ENCODE measurements at places on chromosomes 3 and 15.

- H3K4me1 ChIP-seq: peaks cover 43% of the 10 kb centered on the region
- H3K36me3 ChIP-seq: peaks cover 3% of the 10 kb centered on the region
- H3K27me3 ChIP-seq: no peaks in the 10 kb centered on the region
- peak overlapping the region; percentile 86 for H3K4me3 ChIP-seq
- H3K27ac ChIP-seq: peak overlapping the region; percentile 91
Measured at GRCh38 chr3:12483872-12484197, 445 bp upstream of the TSEN2 start.

GRCh38 chr3:30676424-30677346 lies 70.3 kb downstream of the TGFBR2 start:
- H3K4me3 ChIP-seq: no peak overlapping the region
- no peaks in the 10 kb centered on the region for H3K27me3 ChIP-seq
- peak overlapping the region; percentile 11 for H3K27ac ChIP-seq
- DNase-seq: no peak
- H3K4me1 ChIP-seq: peaks cover 77% of the 10 kb centered on the region

GRCh38 chr3:181790561-181790960 lies 78.8 kb downstream of the SOX2 start:
- H3K36me3 ChIP-seq: no peaks in the 10 kb centered on the region
- H3K4me1 ChIP-seq: no peaks in the 10 kb centered on the region
- H3K27ac ChIP-seq: no peak overlapping the region
- DNase-seq: no peak
- no peaks in the 10 kb centered on the region for H3K27me3 ChIP-seq

DNA sequence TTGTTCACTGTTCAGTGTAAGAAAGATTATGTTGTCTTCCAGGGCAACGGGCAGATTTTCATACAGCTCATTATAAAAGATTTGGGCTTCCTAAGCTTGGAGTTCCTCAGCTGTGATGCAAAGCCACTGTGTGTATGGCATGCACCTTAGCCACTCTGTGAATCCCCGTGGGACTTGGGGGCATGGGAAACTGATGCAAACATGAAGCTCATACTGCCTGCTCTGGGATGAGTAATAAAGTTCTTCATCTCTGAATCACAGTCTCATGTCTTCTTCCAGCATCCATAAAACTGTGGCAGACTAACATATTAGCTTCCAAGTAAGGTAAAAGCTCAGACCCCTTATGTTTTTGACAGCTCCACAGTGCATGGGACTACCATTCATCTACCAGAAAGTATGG lies 154.3 kb upstream of the RORA start:
- no peaks in the 10 kb centered on the region for H3K36me3 ChIP-seq
- peaks cover 2% of the 10 kb centered on the region for H3K27me3 ChIP-seq
- H3K4me1 ChIP-seq: no peaks in the 10 kb centered on the region
- no peak overlapping the region for H3K27ac ChIP-seq

- H3K4me3 ChIP-seq: no peak overlapping the region
- H3K4me1 ChIP-seq: no peaks in the 10 kb centered on the region
- peaks cover 16% of the 10 kb centered on the region for H3K36me3 ChIP-seq
- no peak for DNase-seq
- H3K27ac ChIP-seq: no peak overlapping the region
- peaks cover 47% of the 10 kb centered on the region for H3K27me3 ChIP-seq
Measured at GRCh38 chr15:60057554-60057953, 53.4 kb downstream of the FOXB1 start.

- no peaks in the 10 kb centered on the region for H3K4me1 ChIP-seq
- no peaks in the 10 kb centered on the region for H3K27me3 ChIP-seq
- no peak overlapping the region for H3K27ac ChIP-seq
- H3K36me3 ChIP-seq: no peaks in the 10 kb centered on the region
- no peak overlapping the region for H3K4me3 ChIP-seq
Measured at GRCh38 chr3:178676942-178677790, 140.9 kb downstream of the KCNMB2 start.

GRCh38 chr3:181288145-181288544 lies 298.6 kb upstream of the DNAJC19 start:
- DNase-seq: no peak
- H3K36me3 ChIP-seq: no peaks in the 10 kb centered on the region

DNA sequence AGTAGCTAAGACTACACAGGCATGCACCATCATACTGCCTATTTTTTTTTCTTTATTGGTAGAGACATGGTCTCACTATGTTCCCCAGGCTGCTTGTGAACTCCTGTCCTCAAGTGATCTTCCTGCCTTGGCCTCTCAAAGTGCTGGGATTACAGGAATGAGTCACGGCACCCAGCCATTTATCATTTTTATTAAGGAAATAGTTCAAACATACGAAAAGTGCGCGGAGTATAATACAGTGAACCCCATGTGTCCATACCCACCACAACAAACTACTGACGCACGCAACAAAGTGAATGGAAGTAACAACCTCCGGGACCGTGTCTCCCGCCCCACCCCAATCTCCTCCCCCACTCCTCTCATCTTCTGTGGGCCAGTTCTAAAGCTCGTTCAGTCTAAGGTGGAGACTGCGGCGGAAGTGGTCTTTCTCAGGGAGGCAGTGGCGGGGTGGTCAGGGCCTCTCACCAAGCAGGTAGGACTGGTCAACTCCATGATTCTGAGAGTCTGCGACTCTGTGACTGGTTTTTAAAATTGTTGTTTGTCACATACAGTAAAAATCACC lies 42.1 kb downstream of the DNAJB8 start:
- no peak overlapping the region for H3K27ac ChIP-seq
- DNase-seq: no peak
- H3K27me3 ChIP-seq: peaks cover 5% of the 10 kb centered on the region
- no peaks in the 10 kb centered on the region for H3K36me3 ChIP-seq

GRCh38 chr3:185519021-185519420 lies 20.2 kb upstream of the TMEM41A start:
- H3K27me3 ChIP-seq: peaks cover 19% of the 10 kb centered on the region
- H3K4me3 ChIP-seq: no peak overlapping the region
- H3K27ac ChIP-seq: no peak overlapping the region
- no peak for DNase-seq
- no peaks in the 10 kb centered on the region for H3K4me1 ChIP-seq

DNA sequence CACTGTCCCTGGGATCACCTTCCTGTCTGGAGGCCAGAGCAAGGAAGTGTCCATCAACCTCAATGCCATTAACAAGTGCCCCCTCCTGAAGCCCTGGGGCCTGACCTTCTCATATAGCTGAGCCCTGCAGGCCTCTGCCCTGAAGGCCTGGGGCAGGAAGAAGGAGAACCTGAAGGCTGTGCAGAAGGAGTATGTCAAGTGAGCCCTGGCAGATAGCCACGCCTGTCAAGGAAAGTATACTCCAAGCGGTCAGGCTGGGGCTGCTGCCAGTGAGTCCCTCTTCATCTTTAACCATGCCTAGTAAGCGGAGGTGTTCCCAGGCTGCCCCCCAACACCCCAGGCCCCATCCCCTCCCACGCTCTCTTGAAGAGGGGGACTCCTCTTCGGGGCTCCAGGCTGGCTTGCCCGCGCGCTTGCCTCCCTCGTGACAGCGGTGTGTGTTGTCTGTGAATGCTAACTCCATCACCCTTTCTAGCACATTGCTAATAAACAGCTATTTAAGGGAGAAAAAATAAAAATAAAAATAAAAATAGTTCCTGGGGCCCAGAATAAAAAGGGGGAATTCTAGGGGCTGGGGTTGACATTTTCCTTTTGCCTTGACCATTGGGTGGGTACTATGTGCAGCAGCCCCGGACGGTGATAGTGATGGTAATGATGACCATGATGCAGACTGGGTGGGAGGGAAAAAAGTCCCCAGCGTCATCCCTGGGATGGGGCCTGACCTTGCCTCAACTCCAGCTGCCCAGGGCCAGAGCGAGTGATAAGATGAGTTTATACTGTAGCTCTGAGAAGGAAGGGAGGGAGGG lies 3.3 kb upstream of the ALAS1 start:
- H3K4me1 ChIP-seq: peaks cover 32% of the 10 kb centered on the region
- H3K27ac ChIP-seq: no peak overlapping the region
- H3K36me3 ChIP-seq: peaks cover 15% of the 10 kb centered on the region
- H3K4me3 ChIP-seq: no peak overlapping the region

- peak overlapping the region; percentile 3 for H3K27ac ChIP-seq
- peaks cover 10% of the 10 kb centered on the region for H3K27me3 ChIP-seq
- H3K36me3 ChIP-seq: peaks cover 60% of the 10 kb centered on the region
Measured at GRCh38 chr3:46374755-46375154, 4.0 kb downstream of the CCR5 start.

GRCh38 chr3:152301745-152302181 lies 33.0 kb downstream of the MBNL1 start:
- peaks cover 55% of the 10 kb centered on the region for H3K36me3 ChIP-seq
- peak overlapping the region; percentile 28 for H3K4me3 ChIP-seq
- H3K27ac ChIP-seq: peak overlapping the region; percentile 67
- peaks cover 75% of the 10 kb centered on the region for H3K4me1 ChIP-seq
- no peaks in the 10 kb centered on the region for H3K27me3 ChIP-seq

GRCh38 chr15:96345560-96346399 lies 15.3 kb downstream of the NR2F2 start:
- H3K27ac ChIP-seq: no peak overlapping the region
- DNase-seq: no peak
- H3K4me3 ChIP-seq: no peak overlapping the region

GRCh38 chr3:195111319-195111705 lies 159.6 kb downstream of the XXYLT1 start:
- no peaks in the 10 kb centered on the region for H3K27me3 ChIP-seq
- H3K4me3 ChIP-seq: no peak overlapping the region
- DNase-seq: no peak
- peaks cover 1% of the 10 kb centered on the region for H3K4me1 ChIP-seq
- no peaks in the 10 kb centered on the region for H3K36me3 ChIP-seq
- H3K27ac ChIP-seq: no peak overlapping the region

- H3K36me3 ChIP-seq: peaks cover 14% of the 10 kb centered on the region
- peak; percentile 89 for DNase-seq
- H3K27me3 ChIP-seq: peaks cover 16% of the 10 kb centered on the region
- peak within 1 kb of the TSS; percentile 80 for H3K27ac ChIP-seq
- H3K4me1 ChIP-seq: peaks cover 36% of the 10 kb centered on the region
Measured at GRCh38 chr3:149129326-149130205, at the start of gene HPS3. HPS3 (plus strand) TSS chr3:149129638; CDS start chr3:149129724, 86 bp downstream.

DNA sequence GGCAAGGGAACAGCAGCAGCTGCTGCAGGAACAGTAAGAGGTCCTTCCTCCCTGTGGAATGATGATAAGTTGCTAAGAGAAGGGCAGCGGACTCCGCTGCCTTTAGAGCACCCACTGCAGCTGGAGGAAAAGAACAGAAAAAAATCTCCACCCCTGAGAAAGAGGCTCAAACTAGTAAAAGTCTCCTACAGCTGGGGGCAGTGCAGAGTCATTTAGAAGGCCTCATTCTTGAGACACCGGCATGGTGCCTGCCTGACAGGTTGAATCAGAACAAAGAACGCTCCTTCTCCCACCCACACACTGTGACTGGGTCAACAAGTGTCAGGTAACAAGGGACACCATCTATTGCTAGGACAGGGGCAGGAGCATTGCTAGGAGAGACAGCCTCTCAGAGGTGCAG lies 188.4 kb downstream of the ABHD5 start:
- H3K27me3 ChIP-seq: peaks cover under 1% of the 10 kb centered on the region
- peak; percentile 11 for DNase-seq
- H3K4me3 ChIP-seq: no peak overlapping the region
- no peaks in the 10 kb centered on the region for H3K36me3 ChIP-seq
- no peaks in the 10 kb centered on the region for H3K4me1 ChIP-seq

- no peak overlapping the region for H3K27ac ChIP-seq
- DNase-seq: no peak
- H3K4me1 ChIP-seq: no peaks in the 10 kb centered on the region
- H3K4me3 ChIP-seq: no peak overlapping the region
- no peaks in the 10 kb centered on the region for H3K36me3 ChIP-seq
Measured at GRCh38 chr3:173891272-173892100, 493.9 kb downstream of the NLGN1 start.

DNA sequence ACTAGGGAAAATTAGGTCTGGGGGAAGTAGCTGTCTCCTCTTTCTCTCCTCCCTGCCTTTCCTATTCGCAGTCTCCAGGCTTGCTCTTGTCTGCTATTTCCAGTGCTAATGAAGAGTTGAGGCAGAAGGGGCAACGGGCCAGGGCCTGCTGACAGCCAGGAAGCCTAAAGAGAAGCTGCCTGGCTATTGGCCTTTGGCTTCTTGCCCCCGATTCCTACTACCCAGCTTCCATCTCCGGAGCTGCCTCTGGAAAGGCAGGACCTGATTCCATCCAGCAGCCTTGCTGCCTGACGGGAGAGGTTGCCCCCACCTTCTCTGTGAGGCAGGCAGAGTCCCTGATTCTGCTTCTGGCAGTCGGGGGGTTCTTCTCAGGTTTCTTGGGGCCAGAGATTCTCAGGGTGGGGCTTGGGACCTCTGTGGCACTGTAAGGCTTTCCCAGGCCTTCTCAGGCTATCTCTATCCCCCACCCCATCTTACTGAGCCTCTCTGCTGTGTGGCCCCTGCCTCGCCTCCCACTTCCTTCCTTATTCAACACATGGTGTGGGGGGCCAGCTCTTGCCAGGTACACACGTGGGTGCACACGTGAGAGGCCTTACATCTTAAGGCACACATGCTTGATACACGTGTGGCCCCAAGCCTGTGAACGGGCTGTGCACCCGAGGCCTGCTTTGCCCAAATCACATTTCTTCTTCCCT lies 18.2 kb upstream of the JMJD7 start:
- H3K4me3 ChIP-seq: no peak overlapping the region
- H3K27ac ChIP-seq: no peak overlapping the region
- H3K27me3 ChIP-seq: no peaks in the 10 kb centered on the region
- DNase-seq: no peak
- peaks cover 4% of the 10 kb centered on the region for H3K36me3 ChIP-seq
- peaks cover 45% of the 10 kb centered on the region for H3K4me1 ChIP-seq

DNA sequence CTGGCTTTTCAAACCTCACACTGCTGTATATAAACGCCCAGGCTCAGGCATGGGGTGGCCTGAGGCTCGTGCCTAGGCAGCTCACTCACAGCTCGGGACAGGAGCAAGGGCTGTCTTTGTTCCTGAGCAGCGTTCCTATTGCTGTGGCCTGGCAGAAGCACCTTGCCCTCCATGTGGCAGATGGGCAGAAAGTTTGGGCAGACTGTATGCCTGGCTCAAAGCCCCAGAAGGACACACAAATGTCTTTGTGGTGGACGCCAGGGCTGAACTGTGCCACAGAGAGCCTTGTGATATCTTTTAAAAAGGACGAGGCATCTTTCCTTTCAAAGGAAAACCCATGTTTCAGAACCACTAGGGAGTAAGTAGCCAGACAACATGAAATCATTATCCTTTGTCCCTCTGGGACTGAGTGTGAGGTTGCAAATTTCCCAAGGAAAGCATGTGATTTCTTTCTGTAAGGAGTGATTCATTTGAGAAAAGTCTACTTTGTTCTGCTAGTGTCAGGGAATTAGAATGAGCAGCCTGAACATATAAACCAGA lies 29.3 kb upstream of the UBE2E1 start:
- H3K4me3 ChIP-seq: no peak overlapping the region
- no peak overlapping the region for H3K27ac ChIP-seq
- no peaks in the 10 kb centered on the region for H3K4me1 ChIP-seq
- no peaks in the 10 kb centered on the region for H3K36me3 ChIP-seq
- peaks cover 5% of the 10 kb centered on the region for H3K27me3 ChIP-seq

DNA sequence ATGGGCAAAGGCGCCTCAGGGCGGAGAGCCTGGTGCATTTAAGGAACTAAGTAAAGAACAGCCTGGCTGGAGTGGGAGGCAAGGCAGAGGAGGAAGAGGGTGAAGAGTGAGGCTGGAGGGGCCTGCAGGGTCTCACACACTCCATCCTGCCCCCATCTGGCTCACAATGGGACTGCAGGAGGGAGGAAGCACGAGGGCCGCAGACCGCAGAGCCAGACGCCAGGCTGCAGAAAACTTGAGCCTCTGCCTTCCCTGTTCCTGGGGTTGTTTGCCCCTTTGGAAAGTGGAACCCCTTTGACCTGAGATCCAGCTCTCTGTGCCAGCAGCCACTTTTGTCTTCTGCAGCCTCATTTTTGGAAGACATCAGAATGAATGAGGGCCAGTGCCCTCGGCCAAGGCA lies 138.0 kb downstream of the SRGAP3 start:
- no peaks in the 10 kb centered on the region for H3K4me1 ChIP-seq
- no peaks in the 10 kb centered on the region for H3K36me3 ChIP-seq
- no peak overlapping the region for H3K4me3 ChIP-seq
- H3K27ac ChIP-seq: no peak overlapping the region

All from activated CD4-positive, alpha-beta memory T cell treated with anti-CD3 and anti-CD28 coated beads, Interleukin-2, amount 10 ng/mL, durations not matched to agents 7 days and 5 days (primary cell).